Pancreas (tissue), 10 donors: ENCODE measurements at places on chromosomes 13 and 19. TPM values are rescaled to one million over a fixed set of nuclear protein-coding genes. Genes with fewer than 3 reads are reported as not detected.

EMP3 gene
- 2.5 TPM for total RNA-seq

TMPRSS9 gene
- 0.09 TPM for total RNA-seq

PCP2 gene
- 1.9 TPM for total RNA-seq

ZNF43 gene
- total RNA-seq = 5.6 TPM

METTL21C gene
- not detected for total RNA-seq

GDF15 gene
- total RNA-seq = 45.1 TPM

ADGRE2 gene
- total RNA-seq = 0.32 TPM

RINL gene
- 10.5 TPM for total RNA-seq

OLFM2 gene
- 2.4 TPM for total RNA-seq

ZNF835 gene
- 1.2 TPM for total RNA-seq

RUBCNL gene
- total RNA-seq = 3.2 TPM

MEDAG gene
- total RNA-seq = 1.9 TPM

ELSPBP1 gene
- not detected for total RNA-seq

DENND1C gene
- total RNA-seq = 0.59 TPM

SERTM1 gene
- total RNA-seq = 0.43 TPM

IGLON5 gene
- not detected for total RNA-seq

LRRC8E gene
- total RNA-seq = 4.6 TPM

CDC42EP5 gene
- total RNA-seq = 24.5 TPM

HCN2 gene
- total RNA-seq = 0.22 TPM

ATP4B gene
- not detected for total RNA-seq

ZNF780A gene
- total RNA-seq = 10.2 TPM

TTYH1 gene
- total RNA-seq = 38.1 TPM

- DNase-seq = no peak
Observed at GRCh38 chr13:93079294-93079693, 147.3 kb upstream of the GPC6 start.

GRCh38 chr19:19477705-19478383 is 37.5 kb downstream of the TSSK6 start:
- DNase-seq = no peak

DNA sequence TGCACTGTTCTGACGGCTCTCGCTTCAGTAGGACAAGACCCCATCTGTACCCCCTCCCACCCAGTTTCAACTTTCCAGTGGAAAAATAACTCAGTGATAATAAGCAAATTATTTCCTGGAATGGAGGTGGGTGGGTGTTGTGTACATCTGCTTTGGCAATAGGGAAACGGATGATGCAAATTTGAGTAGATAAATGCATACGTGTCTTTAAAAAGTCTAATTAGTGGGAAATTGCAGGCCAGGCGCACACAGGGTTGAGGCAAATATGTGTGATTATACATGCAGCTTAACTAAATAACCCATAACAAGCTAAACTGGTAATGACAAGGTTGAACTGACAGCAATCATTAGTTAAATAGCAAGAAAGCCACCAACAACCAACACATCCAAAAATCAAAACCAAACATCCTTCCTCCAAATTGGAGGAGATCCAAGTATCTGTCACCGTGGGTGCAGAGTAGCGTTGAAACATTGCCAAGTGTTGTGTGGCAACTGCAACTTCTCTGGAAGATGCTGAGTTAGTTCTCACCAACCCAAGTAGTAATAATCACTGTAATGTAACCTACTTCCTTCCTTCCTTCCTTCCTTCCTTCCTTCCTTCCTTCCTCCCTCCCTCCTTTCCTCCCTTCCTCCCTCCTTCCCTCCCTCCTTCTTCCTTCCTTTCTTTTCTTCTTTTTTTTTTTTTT is 54.6 kb downstream of the TRPM4 start:
- DNase-seq = no peak

DNA sequence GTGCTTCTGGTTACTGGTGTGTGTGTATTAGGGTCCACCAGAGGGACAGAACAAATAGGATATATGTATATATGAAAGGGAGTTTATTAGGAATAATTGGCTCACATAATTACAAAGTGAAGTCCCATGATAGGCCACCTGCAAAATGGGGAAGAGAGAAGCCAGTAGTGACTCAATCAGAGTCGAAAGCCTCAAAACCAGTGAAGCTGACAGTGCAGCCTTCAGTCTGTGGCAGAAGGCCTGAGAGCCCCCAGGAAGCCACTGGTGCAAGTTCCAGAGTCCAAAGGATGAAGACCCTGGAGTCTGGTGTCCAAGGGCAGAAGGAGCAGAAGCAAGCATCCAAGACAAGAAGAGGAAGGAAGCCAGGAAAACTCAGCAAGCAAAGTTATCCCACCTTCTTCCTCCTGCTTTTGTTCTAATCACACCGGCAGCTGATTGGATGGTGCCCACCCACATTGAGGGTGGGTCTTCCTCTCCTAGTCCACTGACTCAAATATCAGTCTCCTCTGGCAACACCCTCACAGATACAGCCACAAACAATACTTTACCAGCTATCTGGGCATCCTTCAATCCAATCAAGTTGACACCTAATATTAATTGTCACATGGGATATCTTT is 21.7 kb upstream of the SCEL start:
- DNase-seq = no peak

- no peak for DNase-seq
Observed at GRCh38 chr13:26423629-26424028, 133.9 kb upstream of the WASF3 start.

- DNase-seq = no peak
Observed at GRCh38 chr13:66415444-66415843, 814.7 kb downstream of the PCDH9 start.

DNA sequence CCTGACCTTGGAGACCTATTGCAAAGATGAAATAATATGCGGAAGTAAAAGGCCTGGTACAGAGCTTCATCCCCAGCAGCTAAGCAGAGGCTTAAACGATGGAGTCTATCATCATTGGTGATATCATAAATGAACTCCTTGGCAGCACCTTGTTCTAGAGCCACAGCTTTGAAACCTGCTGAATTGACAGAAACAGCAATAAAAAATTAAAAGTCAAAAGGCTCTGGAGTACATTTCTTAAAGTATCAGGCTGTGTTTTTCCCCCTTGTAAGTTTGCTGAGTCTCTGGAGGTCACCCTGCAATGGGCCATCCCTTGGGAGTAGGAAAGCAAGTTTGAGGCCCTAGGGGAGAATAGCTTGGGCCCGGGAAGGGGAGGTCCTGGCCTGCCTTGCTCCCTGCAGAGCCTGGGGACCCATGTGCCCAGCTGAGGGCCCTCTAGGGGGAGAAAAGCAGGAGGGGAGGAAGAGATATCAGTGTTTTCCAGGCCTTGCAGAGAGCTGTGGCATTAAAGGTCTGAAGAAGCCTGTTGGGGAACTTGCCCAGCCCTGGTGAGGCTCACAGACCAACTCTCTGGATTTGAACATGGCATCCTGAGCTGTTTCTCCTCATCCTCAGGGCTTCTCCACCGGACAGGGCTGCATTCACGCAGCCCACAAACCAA is 416.1 kb downstream of the ZNF536 start:
- no peak for DNase-seq

- no peak for DNase-seq
Observed at GRCh38 chr13:71962735-71963134, 95.7 kb upstream of the DACH1 start.

- DNase-seq = no peak
Observed at GRCh38 chr19:14368011-14368513, 13.2 kb upstream of the ADGRE5 start.

GRCh38 chr13:23980160-23980551 is 82.9 kb upstream of the C1QTNF9B start:
- DNase-seq = peak; percentile 78

GRCh38 chr19:34172661-34173192 is 423 bp downstream of the LSM14A start:
- DNase-seq = no peak

GRCh38 chr19:17505223-17505622 is 6.2 kb upstream of the PGLS start:
- DNase-seq = no peak

GRCh38 chr19:41937525-41938468 is 9.5 kb upstream of the ERFL start:
- DNase-seq = no peak

DNA sequence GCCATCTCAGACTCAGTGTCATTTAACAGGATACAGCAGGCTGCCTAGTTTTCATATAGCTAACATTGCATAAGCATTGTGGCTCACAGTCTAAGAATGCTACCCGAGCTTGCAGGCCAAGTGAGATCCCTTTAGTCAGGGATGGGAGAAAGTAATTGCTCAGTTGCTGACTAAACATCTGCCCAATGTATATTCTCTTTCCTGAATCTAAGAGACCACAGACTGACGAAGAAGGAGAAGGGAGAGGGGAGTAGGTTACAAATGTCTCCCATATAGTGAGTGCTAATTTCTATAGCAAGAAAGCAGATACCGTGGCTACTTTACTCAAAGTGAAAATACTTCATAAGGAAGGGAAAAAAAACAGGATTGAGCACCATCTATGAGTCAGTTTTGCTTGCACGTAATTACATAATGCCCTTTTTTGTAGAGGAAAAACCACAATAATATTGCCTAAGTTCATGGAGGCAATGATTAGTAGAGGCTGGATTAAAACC is 453.9 kb downstream of the COG6 start:
- no peak for DNase-seq

- no peak for DNase-seq
Observed at GRCh38 chr13:52896827-52897659, 48.6 kb upstream of the PCDH8 start.

- DNase-seq = no peak
Observed at GRCh38 chr13:66618702-66619101, 611.4 kb downstream of the PCDH9 start.

DNA sequence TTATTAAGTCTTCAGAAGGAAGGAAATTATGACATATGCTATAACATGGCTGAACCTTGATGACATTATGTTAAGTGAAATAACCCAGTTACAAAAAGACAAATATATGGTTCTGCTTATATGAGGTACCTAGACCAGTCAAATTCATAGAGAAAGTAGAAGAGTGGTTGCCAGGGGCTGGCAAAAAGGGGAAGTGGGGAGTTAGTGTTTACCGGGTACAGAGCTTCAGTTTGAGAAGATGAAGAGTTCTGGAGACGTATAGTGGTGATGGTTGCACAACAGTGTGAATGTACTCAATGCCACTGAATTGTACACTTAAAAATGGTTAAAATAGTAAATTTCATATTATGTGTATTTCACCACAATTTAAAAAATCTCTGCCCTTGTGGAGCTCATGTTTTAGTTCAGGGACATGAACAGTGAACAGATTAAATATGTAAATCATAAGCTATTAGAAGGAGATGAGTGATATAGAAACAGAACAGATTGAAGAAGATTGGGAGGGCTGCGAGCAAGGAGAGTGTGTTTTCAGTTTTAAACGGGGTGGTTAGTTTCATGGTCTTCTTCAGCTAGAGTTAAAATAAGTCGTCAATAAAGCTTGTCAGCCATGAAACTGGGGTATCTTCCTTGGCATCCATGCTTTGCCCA is 355.2 kb downstream of the KCNRG start:
- DNase-seq = no peak

DNA sequence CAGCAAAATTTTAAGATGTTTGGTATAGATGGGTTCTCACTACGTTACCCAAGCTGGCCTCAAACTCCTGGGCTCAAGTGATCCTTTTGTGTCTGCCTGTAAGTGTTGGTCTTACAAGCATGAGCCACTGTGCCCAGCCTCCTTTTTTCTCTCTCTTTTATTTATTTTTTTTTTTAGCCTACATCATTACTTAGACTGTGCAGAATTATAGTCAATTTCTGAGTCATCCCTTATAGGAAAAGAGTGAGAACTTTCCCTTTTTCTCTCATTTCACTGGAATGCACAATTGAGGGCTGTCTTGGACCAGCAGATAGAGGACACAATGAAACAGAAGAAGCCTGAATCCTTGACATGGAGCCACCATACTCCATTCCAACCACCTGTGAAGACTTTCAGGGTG is 13.3 kb downstream of the TSKS start:
- DNase-seq = no peak

- DNase-seq = peak; percentile 99
Observed at GRCh38 chr19:17855280-17856152, 4.2 kb upstream of the RPL18A start.

DNA sequence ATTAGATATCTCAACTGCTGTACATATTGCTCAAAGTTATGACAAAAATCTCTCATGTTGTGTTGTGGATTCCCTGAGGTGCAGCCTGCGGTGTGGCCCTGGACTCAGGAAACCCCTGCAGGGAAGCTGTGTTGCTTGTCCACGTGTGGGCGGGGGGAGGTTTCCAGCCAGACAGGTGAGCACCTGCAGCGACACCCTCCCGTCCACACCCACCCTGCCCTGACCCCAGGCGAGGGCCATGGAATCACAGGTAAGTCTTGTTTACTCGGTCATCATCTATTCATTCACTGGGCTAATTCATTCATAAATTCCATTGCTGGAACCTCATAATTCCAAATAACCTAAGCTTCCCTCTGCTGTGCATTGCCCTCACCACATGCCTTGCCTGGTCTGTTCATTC is 14.1 kb downstream of the PLPP2 start:
- no peak for DNase-seq

GRCh38 chr19:55498246-55498840 is 10.1 kb downstream of the SSC5D start:
- DNase-seq = no peak

DNA sequence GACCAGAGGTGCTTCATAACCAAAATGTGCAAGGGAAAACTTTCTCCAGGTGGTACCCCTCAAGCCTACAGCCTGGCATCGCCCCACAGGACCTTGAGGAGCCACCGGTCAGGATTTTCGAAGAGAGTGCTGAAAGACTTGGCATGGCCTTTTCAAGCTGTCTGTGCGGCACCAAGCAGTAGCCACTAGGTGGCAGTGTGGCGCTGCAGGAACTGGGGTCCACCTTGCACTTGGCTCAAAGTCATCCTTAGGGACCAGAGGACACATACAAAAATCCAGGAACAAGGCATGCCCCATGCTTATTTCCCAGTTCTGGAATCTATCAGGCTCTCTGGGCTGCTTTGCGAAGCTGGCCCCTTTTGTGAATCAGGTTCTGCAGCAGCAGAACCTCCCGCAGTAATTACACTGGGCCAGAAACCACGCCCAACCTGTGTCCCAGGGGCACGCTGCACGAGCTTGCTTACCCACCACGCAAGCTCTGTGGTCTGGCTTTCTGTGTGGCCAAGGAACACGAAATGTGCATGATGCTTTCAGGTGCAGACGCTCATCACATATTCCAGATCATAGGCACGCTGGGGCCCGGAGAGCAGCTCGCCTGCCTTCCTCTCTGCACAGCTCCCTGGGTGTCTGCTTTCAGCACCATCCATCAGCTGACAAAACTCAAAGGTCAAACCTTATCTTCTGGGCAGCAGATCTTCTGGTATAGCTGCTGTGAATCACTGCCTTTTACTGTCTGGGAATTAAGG is 87.2 kb downstream of the SLC7A1 start:
- DNase-seq = peak; percentile 72

GRCh38 chr13:108963846-108964600 is 334.6 kb downstream of the MYO16 start:
- DNase-seq = no peak
